ENCODE measurements at places on chromosomes 4 and X. TPM values are rescaled to one million over a fixed set of nuclear protein-coding genes. Genes with fewer than 3 reads are reported as not detected.

Gene BEND2
- not detected for total RNA-seq

Gene AREG
- 0.19 TPM for total RNA-seq

Gene LRIT3
- total RNA-seq = 0.23 TPM

Gene CHRDL1
- not detected for total RNA-seq

Gene F9
- not detected for total RNA-seq

Gene STATH
- not detected for total RNA-seq

Gene ANXA5
- total RNA-seq = 152 TPM

Gene PAGE2
- total RNA-seq = not detected

Gene PDZD11
- total RNA-seq = 34.1 TPM

Gene GLRA2
- total RNA-seq = not detected

Gene ADGRA3
- 1.3 TPM for total RNA-seq

Gene MAGEA8
- total RNA-seq = not detected

Gene BRS3
- not detected for total RNA-seq

Gene FAM9C
- total RNA-seq = not detected

Gene CWH43
- not detected for total RNA-seq

Gene CCNQ
- 24.7 TPM for total RNA-seq

Gene PCSK1N
- total RNA-seq = 0.93 TPM

Gene DDIT4L
- 0.21 TPM for total RNA-seq

Gene FGD1
- total RNA-seq = not detected

Gene LANCL3
- total RNA-seq = 0.66 TPM

Gene GABRB1
- not detected for total RNA-seq

Gene SLC10A6
- not detected for total RNA-seq

Gene SMAD1
- 1.9 TPM for total RNA-seq

Gene C4orf51
- total RNA-seq = not detected

Gene HSFX1
- total RNA-seq = 0.61 TPM

Gene TLR7
- not detected for total RNA-seq

Gene TMEM192
- total RNA-seq = 7.3 TPM

Gene TEX13C
- total RNA-seq = not detected

Gene GYPB
- total RNA-seq = not detected

Gene ANK2
- 2.4 TPM for total RNA-seq

Gene IL2RG
- 512 TPM for total RNA-seq

Gene GATB
- 17.9 TPM for total RNA-seq

Gene F8
- total RNA-seq = 12.7 TPM

Gene FANCB
- total RNA-seq = 11.9 TPM

Gene PHEX
- total RNA-seq = 1.1 TPM

Gene TRIM2
- not detected for total RNA-seq
